Esophagus mucosa (tissue), 1 donor: ENCODE measurements at places on chromosomes 12 and 14.

DNA sequence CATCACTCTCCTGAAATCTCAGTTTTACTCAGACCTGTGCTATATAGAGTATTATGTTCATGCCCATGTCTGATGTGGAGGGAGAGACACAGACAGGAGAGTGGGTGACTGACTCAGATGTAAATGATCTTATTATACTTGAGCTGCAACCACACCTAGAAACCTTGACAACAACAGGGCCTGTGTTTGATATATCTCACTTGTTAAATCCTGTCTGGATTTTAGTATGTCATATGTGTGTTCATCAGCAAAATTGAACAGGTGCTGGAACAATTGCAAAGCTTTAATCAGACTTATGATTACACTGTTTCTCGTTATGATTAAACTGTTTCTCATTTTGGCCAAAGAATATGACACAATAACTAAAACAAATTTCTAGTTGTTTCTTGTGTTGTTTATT, 37.7 kb downstream of the DIP2B start:
- peak; percentile 95 for ATAC-seq

DNA sequence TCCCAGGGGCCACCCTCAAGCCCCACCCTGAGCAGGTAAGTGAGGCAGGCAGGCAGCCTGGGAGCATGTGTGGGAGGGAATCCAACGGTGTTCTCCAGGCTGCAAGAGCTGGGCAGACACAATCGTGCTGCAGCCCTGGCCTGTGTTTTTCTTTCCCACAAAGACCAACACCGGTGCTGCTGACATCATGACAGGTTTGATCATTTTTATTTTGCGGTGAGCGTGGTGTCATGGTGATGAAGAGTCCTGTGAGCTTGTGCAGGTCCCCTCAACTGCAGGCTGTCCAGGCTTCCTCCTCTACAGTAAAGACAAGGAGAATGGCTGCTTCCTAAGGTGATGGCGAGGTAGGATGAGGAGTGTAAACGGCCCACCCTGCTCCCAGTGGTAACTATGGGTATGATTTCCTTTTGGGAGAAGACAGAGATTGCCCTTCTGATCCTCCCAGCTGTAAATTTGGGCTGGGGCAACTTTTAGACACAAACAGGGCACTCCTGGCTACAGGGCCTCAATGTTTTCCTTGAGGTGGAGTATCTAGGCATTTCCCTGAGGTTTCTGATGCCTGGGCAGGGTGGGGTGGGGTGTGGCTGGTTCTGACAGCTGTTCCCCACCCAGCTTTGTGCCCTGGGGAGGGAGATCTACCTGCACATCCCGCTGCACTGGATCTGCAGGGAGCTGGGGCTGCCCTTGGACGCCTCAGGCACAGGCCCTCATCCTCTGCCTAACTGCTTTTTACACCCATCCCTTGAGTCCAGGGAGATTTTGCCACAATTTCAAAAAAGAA, 109.1 kb downstream of the VCPKMT start:
- ATAC-seq, result peak; percentile 94

DNA sequence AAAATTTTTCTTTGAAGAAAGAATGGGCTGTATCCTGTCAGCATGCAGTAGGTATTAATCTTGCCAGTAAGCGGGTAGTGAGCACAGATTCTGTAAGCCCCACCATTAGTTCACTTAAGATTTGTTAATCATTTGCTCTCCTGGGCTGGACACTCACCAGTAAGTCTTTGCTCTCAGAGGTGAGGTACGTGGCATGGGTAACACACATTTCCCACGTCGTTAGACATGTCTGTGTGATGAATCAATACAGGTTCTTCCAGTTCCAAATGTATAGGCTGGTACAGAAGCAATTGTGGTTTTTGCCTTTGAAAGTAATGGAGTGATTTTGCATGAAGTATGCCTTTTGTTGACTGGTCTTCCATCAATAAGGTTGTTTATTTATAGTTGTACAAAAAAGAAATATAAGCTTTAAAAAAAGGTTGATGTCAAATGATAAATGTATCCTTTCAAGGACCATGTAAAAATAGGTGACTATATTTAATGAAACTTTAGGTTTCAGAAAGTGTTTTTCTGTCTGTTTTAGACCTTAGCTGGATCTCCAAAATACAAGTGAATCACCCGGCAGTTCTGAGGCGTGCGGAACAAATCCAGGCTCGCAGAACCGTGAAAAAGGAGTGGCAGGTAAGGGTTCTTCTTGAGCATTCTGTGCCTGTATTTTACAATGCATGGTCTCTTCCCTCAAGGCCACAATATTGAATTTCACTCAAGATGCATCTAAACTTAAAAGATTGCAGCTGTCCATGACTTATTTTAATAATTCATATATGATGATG, 45.5 kb downstream of the DERA start:
- peak; percentile 100 for ATAC-seq

DNA sequence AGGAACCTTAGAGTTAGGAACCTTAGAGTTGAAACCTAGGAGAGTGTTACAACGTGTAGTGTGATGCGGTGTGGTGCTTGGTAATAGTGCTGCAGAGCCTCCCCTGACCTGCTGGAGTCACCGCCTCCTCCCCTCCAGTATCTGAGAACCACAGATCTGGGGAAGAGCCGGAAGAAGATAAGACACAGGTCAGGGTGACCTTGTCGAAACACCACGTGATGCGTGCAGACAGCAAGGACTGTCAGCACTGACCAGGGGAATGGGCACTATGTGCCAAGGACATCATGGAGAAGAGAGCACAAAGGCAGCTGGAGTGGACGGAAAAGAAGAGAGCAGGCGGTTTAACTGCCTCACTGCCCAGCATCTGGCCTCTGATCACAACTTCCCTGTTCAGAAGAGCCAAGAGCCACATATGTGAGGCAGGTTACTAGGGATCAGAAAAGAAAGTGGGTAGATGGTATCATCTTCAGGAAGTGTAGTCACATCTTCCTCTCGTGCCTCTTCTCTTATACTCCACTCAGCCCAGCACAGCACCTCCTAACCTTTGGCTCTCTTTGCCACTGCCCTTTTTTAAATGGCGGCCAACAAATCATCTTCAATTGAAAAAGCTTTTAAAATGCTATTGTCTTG, 93.7 kb downstream of the TESC start:
- ATAC-seq, result no peak

DNA sequence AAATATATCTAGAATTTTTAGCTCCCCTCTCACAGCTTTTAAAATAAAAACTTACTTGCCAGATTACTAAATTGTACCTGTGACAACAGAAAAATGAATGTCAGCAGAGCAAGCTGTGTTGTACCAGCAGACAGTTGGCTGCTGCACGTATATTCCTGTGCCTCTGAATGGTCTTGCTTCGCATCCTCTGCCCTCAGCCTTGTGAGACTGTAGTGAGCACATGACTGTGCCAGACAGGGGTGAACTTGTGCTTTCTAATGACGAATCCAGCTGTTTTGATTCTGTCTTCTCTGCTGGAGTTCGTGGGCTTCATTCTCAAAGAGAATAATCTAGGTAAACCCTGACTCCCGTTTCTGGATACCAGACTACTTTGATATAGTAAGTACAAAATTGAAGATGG, 58.3 kb upstream of the FRMD6 start:
- no peak for ATAC-seq

GRCh38 chr12:66668311-66668710, 10.6 kb downstream of the GRIP1 start:
- no peak for ATAC-seq

- ATAC-seq, result peak; percentile 28
These were observed 59.0 kb upstream of the CAPRIN2 start for GRCh38 chr12:30813525-30814294.

DNA sequence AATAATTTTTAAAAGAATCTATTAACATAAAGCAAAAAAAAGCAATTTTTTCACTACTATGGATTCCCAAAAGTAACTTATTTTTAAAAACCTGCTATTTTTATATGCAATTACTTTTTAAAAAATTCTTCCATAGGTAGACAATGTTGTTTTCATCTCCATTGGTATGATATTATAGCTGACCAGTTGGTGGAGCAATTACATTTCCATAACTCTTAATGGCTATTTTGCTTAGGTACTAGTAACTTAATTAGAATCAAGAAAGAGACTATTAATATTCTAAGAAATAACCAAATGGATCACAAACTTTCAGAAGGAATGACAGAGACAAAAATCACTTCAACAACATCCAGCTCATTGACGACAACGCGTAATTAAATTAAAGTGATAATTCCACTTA, 64.7 kb upstream of the PTCSC3 start:
- ATAC-seq, result no peak

DNA sequence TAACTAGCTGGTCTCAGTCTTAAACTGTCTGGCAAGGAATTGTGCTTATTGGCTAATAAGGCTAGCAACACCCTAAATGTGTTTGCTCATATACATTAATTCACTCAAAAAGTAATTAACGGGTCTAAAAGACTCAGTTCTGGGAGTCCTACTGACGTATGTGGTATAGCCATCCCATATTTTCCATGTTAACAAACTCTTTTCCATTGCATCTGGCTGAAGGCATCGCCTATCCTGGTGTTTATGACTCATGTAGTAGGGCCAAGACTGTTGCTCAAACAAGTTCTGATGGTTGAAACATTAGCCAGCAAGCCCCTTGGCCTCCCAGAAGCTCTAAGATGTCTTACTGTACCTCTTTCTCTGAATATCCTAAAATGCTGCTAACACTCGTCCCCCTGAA, 98.5 kb downstream of the PHLDA1 start:
- ATAC-seq, result peak; percentile 70

DNA sequence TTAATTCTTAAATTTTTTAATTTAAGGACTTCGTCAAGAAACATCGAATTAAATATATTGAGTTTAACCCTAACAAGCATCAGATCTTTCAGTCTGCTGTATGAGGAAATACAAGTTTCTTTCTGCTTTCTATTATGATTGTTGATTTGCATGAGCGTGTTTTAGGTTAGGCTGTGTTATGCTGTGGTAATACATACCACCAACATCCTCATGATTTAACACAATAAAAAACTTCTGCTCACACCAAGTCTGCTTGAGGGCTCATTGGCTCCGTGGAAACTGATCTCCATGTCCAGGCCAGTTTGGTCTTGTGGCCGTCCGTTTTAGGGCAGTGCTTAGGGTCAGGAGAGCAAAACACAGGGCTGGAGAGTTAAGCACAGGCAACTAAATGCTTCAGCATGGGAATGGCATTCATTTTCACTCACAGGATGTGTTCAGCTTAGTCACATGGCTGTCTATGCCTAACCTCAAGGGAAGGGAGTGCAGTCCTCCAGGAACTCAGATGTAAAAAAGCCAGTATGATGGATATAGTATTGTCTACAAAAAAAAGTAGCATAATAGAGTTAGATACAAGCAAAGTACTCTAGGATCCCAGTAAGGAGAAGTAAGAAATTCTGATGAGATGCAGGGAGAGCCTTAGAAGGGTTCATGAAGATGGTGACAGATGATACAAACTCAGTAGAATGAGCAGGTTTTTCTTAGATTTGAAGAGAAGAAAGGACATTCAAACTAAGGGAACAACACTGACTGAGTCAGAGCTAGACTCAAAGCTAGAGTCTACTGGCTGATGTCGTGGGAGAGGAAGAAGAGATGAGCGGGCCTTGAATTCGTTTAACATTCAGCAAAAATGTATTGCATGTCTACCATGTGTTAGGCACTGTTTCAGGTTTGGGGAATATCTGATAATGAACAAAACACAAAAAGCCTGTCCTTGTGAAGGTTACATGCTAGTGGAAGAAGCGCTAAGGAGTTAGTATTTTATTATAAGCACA, 16.3 kb downstream of the MARK3 start:
- ATAC-seq, result peak; percentile 53
